Activated CD4-positive, alpha-beta T cell treated with anti-CD3 and anti-CD28 coated beads for 24 hours (primary cell): ENCODE measurements at places on chromosomes 1 and 21.

DNA sequence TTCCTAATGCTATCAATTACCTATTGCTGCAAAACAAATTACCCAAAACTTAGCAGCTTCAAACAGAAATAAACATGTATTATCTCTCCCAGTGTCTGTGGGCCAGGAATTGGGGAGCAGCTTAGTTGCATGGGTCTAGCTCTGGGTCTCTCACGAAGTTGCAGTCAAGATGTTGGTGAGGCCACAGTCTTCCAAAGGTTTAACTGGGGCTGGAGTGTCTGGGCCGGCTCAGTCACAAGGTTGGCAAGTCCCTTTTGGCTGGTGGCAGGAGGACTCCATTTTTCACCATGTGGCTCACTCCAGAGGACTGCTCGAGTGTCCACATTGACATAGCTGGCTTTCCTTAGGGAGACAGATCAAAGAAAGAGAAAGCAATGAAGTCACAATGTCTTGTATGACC, 5.0 kb upstream of the LRP8 start:
- no peak for DNase-seq

DNA sequence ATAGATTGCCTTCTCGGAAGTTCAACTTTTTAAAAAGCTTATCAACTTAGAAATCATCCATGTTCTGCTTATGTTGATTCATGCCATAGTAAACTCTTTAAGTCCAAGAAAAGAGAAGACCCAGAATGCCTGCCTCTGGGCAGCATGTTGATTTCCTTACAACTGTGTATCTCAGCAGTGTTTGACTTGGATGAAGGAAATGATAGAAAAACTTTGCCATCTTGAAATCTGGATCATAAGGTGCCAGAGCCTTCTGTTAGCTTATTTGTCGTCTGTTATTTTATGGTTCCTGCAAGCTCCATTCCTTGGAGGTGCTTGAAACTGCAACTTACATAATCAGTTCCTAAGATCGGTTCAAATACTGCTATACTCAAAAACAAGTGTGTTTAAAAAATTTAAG, 124.5 kb downstream of the ATP5PO start:
- DNase-seq: no peak

- peak; percentile 25 for DNase-seq
These were observed at the start of gene NCMAP for GRCh38 chr1:24555591-24556413. Gene NCMAP (plus strand): TSS chr1:24556087. CDS start chr1:24595431, 39,344 bp downstream.

DNA sequence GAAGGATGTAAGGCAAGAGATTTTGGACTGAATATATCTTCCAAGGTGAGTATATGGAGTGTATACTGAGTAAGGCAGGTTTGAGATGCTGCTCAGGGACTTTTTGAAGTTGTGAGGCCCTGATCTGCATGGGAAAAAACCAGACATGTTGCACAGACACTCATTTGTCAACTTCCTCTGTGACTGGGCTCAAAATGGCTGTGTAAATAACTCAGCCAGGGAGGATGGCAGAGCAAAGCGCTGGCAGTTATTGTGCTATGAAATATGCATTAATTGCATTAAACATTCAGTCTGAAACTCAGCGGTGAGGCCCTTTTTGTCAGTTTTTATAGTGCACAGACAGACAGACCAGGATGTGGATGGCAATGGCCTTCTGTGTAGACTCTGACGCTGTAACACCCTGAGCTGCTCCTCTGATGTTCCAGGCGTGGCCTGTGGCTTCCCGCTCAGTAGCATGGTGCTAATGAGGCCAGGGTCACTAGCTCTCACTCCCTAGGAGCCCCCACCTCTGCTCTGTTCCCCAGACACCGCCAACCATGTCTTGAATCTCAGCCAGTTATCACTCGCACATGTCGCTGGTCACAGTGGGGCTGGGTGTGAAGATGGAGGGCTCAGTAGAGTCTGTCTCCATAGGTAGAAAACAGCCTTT, 307.0 kb upstream of the PROX1 start:
- no peak for DNase-seq

DNA sequence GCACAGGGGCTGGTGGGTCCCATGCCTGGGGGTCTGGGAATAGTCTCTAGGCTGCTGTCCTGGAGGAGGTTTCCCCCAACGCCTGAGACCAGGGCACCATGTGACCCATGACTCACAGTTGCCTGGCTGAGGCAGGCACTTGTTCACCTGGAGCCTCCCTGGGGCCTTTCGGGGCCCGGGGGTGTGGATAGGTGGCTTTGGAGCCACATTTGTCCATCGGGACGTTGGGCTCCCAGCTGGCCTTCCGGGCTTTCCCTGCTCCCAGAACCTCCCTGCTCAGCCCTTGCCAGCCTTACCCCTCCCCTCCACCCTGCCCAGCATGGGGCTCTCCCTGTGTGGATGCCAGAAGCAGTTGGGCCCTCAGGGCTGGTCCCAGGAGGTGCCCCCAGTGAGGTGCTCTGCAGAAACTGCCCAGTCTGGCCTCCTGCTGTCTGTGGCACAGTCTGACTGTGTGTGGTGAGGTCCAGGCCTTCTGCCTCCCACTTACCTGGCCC, 14.2 kb downstream of the COL6A1 start:
- DNase-seq: no peak

DNA sequence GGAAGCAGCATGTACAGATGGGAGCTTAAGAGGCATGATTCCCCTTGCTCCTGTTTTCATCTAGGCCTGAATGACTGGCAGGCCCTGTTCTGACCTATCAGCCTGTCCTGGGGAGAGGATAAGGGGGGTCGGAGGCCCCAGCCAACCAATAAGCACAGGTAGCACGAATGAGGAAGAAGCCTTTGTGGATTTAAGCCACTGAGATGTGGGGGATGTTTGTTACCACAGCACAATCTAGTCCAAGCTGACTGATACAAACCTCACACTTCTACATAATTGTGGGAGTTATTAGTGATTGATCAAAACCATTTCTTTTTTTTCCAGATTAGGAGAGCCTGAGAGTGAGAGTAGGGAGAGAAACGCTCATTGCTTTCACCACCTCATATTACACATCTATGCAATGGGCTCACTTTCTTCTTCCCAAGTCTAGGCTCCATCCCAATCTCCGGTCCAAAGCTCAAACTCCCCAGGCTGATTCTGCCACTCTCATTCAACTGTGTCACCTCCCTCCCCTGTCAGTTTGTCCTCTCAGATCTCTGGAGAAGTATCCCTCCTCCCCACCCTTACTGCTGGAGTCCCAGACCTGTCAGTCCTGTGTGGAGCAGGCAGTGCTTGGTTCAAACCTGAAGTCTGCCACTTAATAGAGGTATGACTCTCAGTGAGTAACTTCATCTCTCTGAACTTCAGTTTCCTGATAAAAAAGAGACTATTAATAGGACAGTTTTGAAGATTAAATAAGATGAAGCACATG, 220.5 kb downstream of the PTPRU start:
- no peak for DNase-seq

GRCh38 chr1:243261390-243261789, 5.5 kb downstream of the SDCCAG8 start:
- no peak for DNase-seq

DNA sequence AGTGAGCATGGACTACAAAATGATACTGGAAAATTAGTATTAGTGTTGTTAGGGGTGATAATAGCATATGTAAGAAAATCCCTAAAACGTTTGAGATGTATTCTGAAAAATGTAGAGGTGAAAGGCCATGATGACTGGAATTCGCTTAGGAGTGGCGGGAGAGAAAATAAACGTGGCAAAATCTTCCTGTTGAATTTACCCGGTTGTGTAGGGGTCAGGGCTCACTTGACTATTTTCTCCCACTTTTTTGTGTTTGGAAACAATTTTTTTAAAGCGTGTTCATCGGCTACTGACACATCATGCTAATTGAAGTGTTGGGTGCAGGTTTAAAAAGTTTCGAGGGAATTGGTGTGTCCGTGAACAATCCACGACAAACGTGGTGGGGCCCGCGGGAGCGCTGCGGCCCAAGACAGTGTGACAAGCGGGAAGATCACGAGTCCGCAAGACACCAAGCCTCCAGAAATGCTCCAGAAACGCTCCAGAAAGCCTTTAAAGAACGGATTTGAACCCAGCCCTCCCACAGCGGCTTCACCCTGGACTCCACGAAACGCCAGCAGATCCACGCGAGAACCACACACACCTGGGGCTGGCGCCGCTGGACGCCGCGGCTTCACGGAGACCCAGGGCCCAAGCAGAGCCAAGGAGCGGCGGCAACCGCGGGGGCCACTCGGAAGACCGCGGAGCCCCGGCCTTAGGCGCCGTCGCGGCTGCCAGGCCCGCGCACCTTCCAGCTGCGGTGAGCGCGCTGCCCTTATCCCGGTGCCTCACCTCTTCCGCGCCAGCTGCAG, 573 bp downstream of the PSMG1 start:
- DNase-seq: no peak

DNA sequence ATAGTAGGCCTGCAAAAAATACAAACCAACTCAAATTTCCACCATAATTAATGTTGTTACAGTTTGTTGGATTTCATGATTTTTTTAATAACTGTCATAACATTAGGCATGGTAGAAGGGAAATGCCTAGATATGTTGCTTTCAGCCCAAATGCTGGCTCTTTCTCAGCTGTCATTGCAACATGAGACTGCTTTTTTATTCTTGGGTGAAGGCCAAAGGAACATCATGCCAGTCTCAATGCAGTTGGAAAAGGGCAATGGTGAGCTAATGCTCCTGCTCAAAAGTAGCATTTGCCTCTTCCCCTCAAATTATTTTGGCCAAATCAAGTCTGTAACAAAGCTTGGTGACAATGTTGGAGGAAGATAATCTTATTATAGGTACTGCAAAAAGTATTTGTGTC, 877.7 kb upstream of the PRMT6 start:
- no peak for DNase-seq

DNA sequence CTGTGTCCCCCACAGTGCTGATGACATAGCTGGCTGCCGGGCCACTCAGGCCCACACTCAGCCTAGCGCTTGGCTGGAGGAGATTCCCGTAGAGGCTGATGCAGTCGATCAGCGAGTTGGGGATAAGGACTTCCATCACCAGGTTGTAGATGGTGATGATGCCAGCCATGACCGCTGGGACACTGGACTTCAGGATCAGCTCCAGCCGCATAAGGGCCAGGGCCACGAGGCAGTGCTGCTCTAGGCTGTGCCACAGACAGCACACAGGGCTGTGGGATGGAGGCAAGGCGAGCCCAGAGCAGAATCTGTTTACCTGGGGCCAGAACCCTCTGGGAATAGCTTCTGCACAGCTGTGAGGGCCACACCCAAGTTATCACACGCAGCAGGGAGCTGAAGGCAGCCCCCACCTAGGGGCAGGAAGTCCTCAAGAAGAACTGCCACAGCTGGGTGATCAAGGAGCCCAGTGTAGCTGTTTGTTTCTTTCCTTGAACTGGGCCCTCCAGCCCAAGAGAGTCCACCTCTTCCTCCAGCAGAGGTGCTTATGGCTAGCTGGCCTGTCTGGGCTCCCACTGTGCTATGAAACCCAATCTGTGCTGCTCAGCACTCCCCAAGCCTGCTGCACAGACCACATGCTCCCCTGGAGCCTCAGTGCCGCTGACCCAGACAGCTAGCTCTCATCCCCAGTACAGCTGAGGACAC, 6.2 kb downstream of the SLC2A1 start:
- no peak for DNase-seq

DNA sequence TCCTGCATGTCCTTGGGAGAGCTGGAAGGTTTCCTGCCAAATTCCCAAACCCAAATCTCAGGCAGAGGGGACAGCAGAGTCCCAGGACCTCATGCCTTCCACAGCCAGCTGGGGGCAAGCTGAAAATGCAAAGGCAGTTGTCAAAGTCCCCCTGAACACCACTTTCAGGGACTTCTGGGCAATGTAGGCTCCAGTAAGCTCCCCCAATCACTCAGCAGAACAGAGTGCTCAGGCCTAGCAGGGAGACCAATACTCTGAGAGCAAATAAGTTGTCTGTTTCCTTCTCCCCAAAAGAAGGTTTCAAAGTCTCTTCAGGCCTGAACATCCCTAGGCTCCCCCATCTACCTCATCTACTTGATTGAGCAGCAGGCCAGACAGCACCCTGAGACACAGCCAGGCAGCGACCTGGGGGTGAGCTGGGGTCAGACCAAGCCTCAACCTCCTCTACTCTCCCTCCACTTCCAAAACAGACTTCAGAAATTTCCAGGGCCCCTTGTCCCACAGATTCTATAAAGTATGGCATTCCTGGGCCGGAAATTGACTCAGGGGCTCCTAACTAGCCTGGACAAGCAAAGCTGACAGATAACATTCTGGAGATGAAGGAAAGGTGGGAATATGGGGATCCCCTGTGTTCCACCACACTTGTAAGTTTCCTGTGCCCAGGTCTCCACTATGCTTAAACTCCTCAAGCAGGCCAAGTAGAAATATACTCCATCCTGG, 1.9 kb downstream of the SLC9A1 start:
- DNase-seq: no peak

GRCh38 chr1:213997038-213997771, 9.4 kb downstream of the PROX1 start:
- no peak for DNase-seq

GRCh38 chr1:38179483-38179882, 132.9 kb upstream of the POU3F1 start:
- DNase-seq: no peak
